ENCODE measurements at places on chromosomes 12 and 14. TPM values are rescaled to one million over a fixed set of nuclear protein-coding genes. Genes with fewer than 3 reads are reported as not detected.

The DHRS2 gene
- total RNA-seq, result not detected

The KLRK1 gene
- not detected for total RNA-seq

The STAC3 gene
- total RNA-seq, result 0.50 TPM

The SAMD15 gene
- total RNA-seq, result 1.0 TPM

The OVCH1 gene
- total RNA-seq, result not detected

The GDF3 gene
- total RNA-seq, result not detected

The GPHB5 gene
- not detected for total RNA-seq

The CCDC175 gene
- not detected for total RNA-seq

The ABHD4 gene
- total RNA-seq, result 12.8 TPM

The NYNRIN gene
- total RNA-seq, result 9.6 TPM

The BICDL1 gene
- total RNA-seq, result under 0.01 TPM

All from bronchus fibroblast of lung (primary cell).